GM23338 (cell line): ENCODE measurements at places on chromosomes 7 and 10. TPM values are rescaled to one million over a fixed set of nuclear protein-coding genes. Genes with fewer than 3 reads are reported as not detected.

The IKZF1 gene
- 0.45 and 0.57 TPM in 2 replicates for polyA plus RNA-seq

The SMARCD3 gene
- polyA plus RNA-seq = 2.7 and 4.0 TPM in 2 replicates

The ADCY1 gene
- 2.3 and 2.4 TPM in 2 replicates for polyA plus RNA-seq

The FAM131B gene
- polyA plus RNA-seq = 4.7 and 5.4 TPM in 2 replicates

The CCDC126 gene
- polyA plus RNA-seq = 3.6 and 6.6 TPM in 2 replicates

The HABP2 gene
- not detected in 2 replicates for polyA plus RNA-seq

The GRM3 gene
- 0.40 and 0.79 TPM in 2 replicates for polyA plus RNA-seq

The TIAL1 gene
- polyA plus RNA-seq = 87.5 and 92.6 TPM in 2 replicates

The ITIH5 gene
- polyA plus RNA-seq = 0.99 and 1.2 TPM in 2 replicates

The SHTN1 gene
- 6.7 and 8.0 TPM in 2 replicates for polyA plus RNA-seq

The PNLIPRP2 gene
- 0.19 and 0.24 TPM in 2 replicates for polyA plus RNA-seq

The LIPK gene
- not detected in 2 replicates for polyA plus RNA-seq
